ENCODE measurements at places on chromosomes 6 and 20.

DNA sequence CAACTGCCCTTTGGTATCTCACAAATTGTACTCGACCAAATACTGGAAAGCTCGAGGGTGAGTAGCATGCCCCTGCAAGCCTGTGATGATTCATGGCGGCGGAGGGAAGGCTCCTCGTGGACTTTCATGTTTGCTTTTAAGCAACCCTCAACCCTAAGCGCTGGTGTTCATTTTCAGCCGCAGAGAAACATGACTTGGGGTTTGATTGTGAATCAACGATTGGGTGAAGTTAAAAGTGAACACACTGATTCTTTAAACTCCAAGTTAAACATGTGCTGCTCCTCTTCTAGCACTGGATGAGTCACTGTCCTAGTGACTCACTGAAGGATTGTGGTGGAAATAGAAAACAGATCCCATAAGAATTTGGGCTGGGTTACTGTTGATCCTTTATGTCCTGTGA is 8.3 kb downstream of the CD109 start:
- no peak for DNase-seq

GRCh38 chr6:67030861-67031260 is 1323.8 kb upstream of the EYS start:
- DNase-seq = peak; percentile 22

- peak; percentile 87 for DNase-seq
Observed at GRCh38 chr20:62704341-62704948, 4.2 kb upstream of the NTSR1 start.

- DNase-seq = peak; percentile 86
Observed at GRCh38 chr20:17836303-17836861, 132.2 kb downstream of the SNX5 start.

DNA sequence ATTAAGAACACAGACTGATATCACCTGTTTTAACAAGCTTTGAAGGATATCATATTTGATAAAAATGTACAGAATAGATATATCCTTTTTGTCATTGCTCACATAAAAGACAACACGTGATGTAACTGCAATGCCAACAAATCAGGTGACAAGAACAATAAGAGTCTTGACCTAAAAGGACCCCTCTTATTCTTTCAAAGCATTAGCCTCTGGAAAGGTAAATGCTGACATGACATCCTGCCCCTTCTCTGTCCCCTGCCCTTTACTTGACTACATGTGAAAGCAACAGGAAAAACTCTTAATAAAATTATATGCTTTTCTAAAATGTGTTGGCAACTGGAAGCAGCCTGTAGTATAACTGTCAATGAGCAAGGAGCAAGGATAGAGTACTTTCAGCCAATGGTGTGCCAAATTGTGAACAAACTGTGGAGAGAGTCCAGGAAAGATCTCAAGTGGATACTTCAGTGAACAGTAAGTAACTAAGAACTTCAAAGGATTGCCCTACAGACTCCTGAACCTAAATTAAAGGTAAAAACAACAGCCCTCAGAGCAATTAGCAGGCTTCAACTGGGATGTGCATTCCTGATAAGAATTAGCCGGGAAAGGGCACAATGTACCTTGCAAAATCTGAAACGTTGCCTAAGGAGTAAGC is 16.3 kb downstream of the PTPRK start:
- no peak for DNase-seq

- DNase-seq = no peak
Observed at GRCh38 chr6:138218449-138218848, at the start of gene PBOV1. Gene PBOV1 (minus strand): TSS chr6:138218491. CDS start chr6:138218395, 96 bp downstream.

DNA sequence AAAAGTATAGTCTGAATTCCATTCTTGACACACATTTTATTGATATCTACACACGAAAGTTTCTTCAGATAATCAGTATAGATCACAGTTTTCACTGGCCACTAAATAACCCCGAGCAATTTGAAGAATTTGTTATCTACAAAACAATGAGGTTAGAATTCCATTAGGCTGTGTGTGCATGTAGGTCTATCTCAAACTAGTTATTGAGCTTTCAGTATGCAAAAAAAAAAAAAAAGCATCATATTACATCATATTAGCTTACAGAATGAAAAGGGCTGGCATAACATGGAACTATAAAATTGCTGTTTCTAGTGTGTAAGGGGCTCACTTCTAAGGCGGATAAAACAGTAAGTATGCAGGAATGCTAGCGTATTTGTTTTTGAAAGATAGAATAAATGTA is 59.5 kb upstream of the ADGRG6 start:
- DNase-seq = no peak

GRCh38 chr20:34114809-34115208 is 2.8 kb upstream of the EIF2S2 start:
- no peak for DNase-seq

DNA sequence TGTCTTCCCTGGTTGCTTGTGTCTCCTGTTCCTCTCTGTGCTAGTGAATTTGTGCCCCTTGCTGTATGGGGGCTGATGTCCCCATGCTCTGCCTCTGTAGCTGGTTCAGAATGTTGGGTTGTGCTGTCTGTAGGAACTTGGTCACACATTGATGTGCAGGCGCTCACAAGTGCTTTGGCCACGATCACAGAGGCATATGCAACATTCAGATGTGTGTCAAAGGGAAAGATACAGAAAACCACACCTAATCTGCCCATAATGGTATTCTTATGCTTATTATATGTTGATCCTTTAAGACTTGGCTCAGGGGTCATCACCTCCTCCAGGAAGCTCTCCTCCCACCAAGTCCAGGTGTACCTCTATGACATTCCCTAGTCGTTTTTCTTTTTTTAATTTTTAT is 17.1 kb upstream of the DHX35 start:
- no peak for DNase-seq

- DNase-seq = no peak
Observed at GRCh38 chr20:33654680-33655161, 7.4 kb upstream of the C20orf144 start.

GRCh38 chr6:31158140-31158862 is at the start of gene TCF19:
Gene TCF19 (plus strand): TSS chr6:31158589. CDS start chr6:31159470, 881 bp downstream.
- DNase-seq = peak; percentile 99

GRCh38 chr6:43997345-43997677 is 129.9 kb downstream of the MRPL14 start:
- DNase-seq = no peak

GRCh38 chr20:51481341-51481914 is 61.1 kb downstream of the NFATC2 start:
- no peak for DNase-seq

GRCh38 chr6:118456982-118457381 is 91.1 kb upstream of the PLN start:
- DNase-seq = no peak

- DNase-seq = no peak
Observed at GRCh38 chr20:57620999-57621398, 773 bp upstream of the ZBP1 start.

GRCh38 chr20:44074252-44075151 is 112.5 kb downstream of the JPH2 start:
- peak; percentile 85 for DNase-seq

GRCh38 chr6:112362027-112362795 is 15.1 kb downstream of the RFPL4B start:
- no peak for DNase-seq

DNA sequence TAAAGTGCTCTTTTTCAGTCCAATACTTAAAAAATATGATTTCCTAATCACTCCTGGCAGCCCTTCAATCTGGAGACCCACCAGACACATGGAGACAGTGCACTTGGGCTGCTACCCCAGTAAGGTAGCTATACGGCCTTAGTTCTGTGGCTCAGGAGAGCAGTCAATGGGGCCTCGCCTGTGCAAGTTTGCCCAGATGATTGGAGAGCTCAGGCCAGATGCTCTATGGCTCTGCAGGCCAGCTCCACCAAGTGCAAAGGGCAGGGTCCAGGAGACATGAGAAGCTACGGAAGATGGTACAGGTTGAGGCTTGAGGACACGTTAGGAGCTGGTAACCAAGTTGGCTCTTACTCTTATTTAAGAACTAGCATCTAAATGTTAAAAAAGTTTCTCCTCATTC is 30.7 kb downstream of the STK38 start:
- no peak for DNase-seq

GRCh38 chr6:43302126-43302525 is 4.1 kb downstream of the SLC22A7 start:
- DNase-seq = no peak

GRCh38 chr20:25510721-25511120 is 74.6 kb downstream of the NINL start:
- DNase-seq = no peak

GRCh38 chr20:19767070-19767469 is 9.0 kb downstream of the RIN2 start:
- DNase-seq = no peak

DNA sequence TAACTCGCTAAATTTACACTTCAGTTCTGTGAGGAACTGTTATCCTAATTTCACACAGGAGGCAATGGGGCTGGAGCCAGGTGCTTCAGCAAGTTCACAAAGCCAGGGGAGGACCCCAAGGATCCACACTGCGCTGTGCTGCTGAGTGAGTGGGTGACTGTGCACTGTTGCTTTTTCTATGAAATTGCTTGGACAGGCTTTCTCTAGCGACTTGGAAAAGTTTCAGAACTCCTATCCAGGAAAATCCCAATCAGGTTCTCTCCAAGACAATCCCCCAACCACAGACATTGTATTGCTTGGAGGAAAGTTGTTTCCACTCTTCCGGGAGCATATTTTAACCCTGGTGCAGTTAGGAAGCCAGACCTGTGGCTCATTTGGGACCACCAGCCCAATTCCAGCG is 175.9 kb upstream of the CST7 start:
- no peak for DNase-seq

- no peak for DNase-seq
Observed at GRCh38 chr20:47586649-47587294, 85.1 kb downstream of the NCOA3 start.

DNA sequence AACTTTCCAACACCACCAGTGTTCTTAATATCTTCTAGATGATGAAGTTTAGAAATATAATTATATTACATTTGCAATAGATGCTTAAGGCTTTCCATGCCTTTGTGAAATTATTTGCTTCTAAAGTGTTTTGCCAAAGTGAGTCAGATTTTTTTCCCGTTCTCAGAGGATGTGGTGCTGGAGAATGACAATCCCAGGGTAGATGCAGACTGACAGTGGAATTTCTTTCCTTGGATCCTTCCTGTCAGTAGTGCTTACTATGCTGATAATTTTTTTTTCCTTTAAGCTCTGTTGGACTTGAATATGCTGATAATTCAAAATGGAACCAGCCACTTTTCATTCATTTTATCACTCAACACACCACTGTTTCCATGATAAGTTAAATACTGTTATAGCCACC is 59.9 kb upstream of the SOX4 start:
- no peak for DNase-seq

- no peak for DNase-seq
Observed at GRCh38 chr6:36129941-36130666, at the start of gene MAPK13. Gene MAPK13 (plus strand): TSS chr6:36130513. CDS start chr6:36130583, 70 bp downstream.

- no peak for DNase-seq
Observed at GRCh38 chr6:161168281-161168891, 105.5 kb downstream of the AGPAT4 start.

DNA sequence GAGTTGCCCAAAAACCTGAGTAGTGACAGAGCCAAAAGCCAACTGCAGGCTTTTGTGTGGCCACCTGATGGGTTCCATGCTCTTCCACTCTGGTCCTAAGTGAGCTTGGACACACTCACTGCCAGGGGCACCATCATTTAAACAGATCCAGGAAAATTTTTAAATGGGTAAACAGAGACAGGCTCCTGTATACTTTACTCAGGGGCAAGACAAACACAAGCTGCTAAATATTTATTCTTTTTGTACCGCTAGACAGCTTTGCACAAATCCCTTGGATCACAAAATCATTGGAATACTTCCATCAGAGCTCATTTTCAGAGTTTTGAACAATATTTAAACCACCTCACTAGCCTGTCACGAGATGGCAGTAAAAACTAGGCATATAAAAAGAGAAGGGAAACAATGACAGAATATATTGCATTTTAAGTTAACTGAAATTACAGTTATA is 31.4 kb downstream of the GCLC start:
- DNase-seq = no peak

GRCh38 chr20:38321959-38322598 is 18.1 kb downstream of the BPI start:
- DNase-seq = no peak

- no peak for DNase-seq
Observed at GRCh38 chr6:123529058-123529457, 107.7 kb downstream of the TRDN start.

DNA sequence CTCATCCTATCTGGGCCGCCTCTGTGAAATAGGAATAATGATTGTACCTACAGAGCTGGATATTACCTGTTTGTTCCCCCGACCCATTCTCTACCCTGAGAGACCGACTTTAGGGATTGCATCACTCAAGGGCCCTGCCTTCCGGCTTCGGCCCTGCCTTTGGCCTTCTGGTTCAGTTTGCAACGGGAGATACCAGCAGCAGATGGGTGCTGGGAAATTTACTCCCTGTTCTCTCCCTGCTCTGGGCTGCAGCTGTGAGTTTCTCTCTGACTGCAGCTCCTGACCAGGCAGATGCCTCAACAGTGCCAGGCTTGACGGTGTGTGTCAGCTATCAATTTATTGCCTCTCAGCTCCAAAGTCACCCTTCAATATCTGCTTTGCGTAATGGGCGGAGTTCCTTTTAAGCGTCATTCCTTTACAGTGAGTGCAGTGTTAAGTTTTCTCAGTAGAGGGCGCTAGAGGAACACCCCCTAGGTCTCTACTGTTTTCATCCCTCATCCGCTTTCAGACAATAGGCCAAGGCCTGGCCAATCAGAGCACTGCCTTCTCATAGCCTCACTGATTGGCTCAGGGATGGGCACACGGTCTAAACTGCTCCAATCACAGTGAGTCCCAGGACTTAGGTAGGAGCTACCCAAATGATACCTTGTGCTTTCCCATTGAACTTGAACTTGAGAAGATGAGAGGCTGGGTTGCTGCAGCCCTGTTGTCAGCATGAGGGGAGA is 30.0 kb downstream of the KCNG1 start:
- DNase-seq = no peak

- DNase-seq = no peak
Observed at GRCh38 chr20:58361481-58362205, 27.4 kb upstream of the VAPB start.

DNA sequence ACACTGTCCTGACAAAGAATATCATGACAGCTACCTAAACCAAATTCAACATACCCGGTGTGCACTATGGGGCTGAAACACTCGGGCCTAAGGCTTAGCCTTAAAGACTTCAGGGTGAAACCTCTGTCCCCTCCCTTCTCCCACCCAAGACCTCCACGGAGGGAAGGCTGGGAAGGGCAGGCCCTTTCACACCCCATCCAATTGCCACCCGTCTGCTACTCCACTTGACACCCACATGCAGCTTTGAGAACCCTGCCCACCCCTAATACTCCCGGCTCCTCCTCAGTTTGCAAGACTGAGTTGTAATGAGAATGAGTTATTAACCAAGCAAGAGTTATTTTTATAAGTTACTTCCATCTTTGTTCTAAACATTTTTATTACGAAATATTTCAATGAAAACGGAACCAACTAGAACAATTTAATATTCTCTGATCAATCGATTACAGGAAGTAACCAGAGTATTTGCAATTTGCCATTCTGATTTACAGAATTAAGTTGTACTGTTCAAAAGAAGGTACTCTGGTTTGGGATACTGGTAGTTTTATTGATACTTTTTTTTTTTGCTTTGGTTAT is 3.7 kb downstream of the TAF4 start:
- no peak for DNase-seq

- DNase-seq = no peak
Observed at GRCh38 chr6:170088582-170088955, 202.3 kb downstream of the DLL1 start.

GRCh38 chr6:127397729-127398630 is 54.6 kb upstream of the ECHDC1 start:
- DNase-seq = no peak

- DNase-seq = no peak
Observed at GRCh38 chr6:150195996-150196417, 53.2 kb downstream of the PPP1R14C start.

GRCh38 chr6:9704989-9705388 is 709.9 kb downstream of the TFAP2A start:
- DNase-seq = no peak

GRCh38 chr6:108841377-108841855 is 6.8 kb upstream of the ARMC2 start:
- no peak for DNase-seq

Measured in left ventricle myocardium superior (tissue), 1 donor.